SJSA1 (cell line): ENCODE measurements at places on chromosomes 2 and 18. TPM values are rescaled to one million over a fixed set of nuclear protein-coding genes. Genes with fewer than 3 reads are reported as not detected.

Gene MYO7B
- total RNA-seq: 1.2 and 1.8 TPM in 2 replicates

GRCh38 chr18:60668583-60668982, 296.0 kb upstream of the MC4R start:
- H3K4me3 ChIP-seq: no peak overlapping the region
- no peak overlapping the region for H3K27ac ChIP-seq
- no peaks in the 10 kb centered on the region for H3K27me3 ChIP-seq
- no peak for DNase-seq
- H3K36me3 ChIP-seq: no peaks in the 10 kb centered on the region
- H3K4me1 ChIP-seq: no peaks in the 10 kb centered on the region

Gene VAMP5
- total RNA-seq: 37.0 and 47.5 TPM in 2 replicates

DNA sequence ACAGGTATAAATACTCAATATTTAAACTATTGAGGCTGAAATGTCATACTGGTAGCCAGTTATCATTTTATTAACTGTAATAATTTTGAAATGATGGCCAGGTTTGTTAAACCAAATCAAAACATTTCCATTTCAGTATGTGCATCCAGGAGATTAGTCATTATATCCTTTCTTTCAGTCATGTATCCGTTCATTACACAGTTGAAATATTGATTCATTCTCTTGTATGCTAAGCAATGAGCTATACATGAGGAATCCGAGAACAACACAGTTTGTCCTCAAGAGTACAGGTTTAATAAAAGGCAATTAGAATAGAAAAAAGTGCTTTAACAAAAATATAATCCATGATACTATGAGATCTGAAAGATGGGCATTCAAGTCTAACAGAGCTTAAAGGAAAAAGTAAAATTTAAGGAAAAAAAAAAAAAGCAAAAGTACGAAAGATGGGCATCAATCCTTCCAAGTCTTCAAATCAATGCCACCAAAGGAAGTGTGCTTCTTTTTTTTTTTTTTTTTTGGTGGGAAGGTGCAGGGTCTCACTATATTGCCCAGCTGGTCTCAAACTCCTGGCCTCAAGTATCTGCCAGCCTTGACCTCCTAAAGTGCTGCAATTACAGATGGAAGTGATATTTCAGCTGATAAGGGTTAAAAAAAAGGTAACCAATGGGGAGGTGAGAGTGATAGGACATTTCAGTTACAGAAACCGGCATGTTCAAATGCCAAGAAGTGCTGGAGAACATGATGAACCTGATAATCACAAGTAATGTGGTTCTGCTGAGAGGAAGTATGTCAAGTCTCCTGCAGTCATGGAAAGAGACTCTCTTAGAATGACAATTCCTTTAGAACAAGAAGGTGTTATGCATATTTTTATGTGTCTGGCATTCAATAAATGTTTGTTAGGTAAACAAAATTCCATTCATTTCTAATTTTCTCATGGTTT, 35.8 kb downstream of the PUM2 start:
- H3K27me3 ChIP-seq: no peaks in the 10 kb centered on the region
- DNase-seq: no peak
- H3K4me1 ChIP-seq: no peaks in the 10 kb centered on the region
- H3K27ac ChIP-seq: no peak overlapping the region
- peaks cover 80% of the 10 kb centered on the region for H3K36me3 ChIP-seq
- H3K4me3 ChIP-seq: no peak overlapping the region

Gene GPR75
- total RNA-seq: 1.5 and 2.3 TPM in 2 replicates

- H3K4me3 ChIP-seq: no peak overlapping the region
- H3K36me3 ChIP-seq: no peaks in the 10 kb centered on the region
- DNase-seq: no peak
- no peaks in the 10 kb centered on the region for H3K4me1 ChIP-seq
Observed at GRCh38 chr2:64447317-64448040, 6.5 kb upstream of the LGALSL start.

- H3K27ac ChIP-seq: no peak overlapping the region
- no peaks in the 10 kb centered on the region for H3K36me3 ChIP-seq
- no peak overlapping the region for H3K4me3 ChIP-seq
- peaks cover 19% of the 10 kb centered on the region for H3K27me3 ChIP-seq
- no peaks in the 10 kb centered on the region for H3K4me1 ChIP-seq
Observed at GRCh38 chr2:70753902-70754301, 14.1 kb downstream of the ADD2 start.

DNA sequence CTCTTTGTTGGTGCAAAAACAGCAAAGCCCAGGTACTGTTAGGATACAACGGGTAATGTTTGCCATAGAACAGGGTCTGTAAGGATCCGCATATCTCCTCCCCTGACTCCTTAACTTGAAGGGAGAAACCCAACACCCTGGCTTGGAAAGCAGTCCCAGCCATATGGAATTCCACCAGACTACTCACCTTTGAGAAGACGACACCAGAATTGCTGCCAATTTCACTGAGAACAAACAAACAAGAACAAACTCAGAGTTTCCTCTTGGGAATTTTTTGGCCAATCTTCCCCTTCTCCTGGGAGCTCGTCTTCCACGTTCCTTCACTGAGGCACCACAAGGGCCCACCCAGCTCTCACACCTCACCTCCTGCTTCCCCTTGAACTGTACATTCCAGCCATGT, 29.2 kb downstream of the CAPN14 start:
- H3K4me3 ChIP-seq: no peak overlapping the region
- H3K36me3 ChIP-seq: no peaks in the 10 kb centered on the region
- H3K27me3 ChIP-seq: peaks cover 15% of the 10 kb centered on the region
- no peak overlapping the region for H3K27ac ChIP-seq
- no peak for DNase-seq

- H3K36me3 ChIP-seq: no peaks in the 10 kb centered on the region
- no peak overlapping the region for H3K4me3 ChIP-seq
- H3K4me1 ChIP-seq: peaks cover 56% of the 10 kb centered on the region
- no peak overlapping the region for H3K27ac ChIP-seq
- no peak for DNase-seq
- H3K27me3 ChIP-seq: no peaks in the 10 kb centered on the region
Observed at GRCh38 chr2:186540941-186541340, 48.9 kb upstream of the ITGAV start.

Gene TRAF3IP1
- 6.9 and 12.7 TPM in 2 replicates for total RNA-seq

GRCh38 chr18:79577451-79578395, 101.9 kb upstream of the CTDP1 start:
- peaks cover 27% of the 10 kb centered on the region for H3K4me1 ChIP-seq
- no peak overlapping the region for H3K27ac ChIP-seq
- peaks cover 11% of the 10 kb centered on the region for H3K36me3 ChIP-seq
- DNase-seq: peak; percentile 32

Gene THUMPD2
- total RNA-seq: 16.1 TPM in 2 replicates

DNA sequence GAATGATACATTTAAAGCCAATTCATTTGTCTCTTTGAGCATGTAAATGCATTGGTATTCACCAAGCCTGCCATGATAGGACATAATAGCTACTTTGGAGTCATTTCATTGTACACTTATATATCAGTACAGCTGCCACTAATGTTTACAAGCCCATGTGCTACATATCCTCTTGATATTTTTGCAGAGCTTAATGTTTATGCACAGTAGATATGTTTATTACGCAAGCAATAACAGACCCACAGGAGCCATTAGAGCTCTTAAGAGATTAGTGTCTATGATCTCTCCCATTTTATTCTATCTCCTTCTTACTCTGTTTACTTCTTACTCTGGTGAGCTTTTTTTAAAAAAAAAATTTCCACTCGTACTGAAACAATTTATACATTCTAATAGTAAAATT, 1132.1 kb upstream of the ZEB2 start:
- no peaks in the 10 kb centered on the region for H3K36me3 ChIP-seq
- no peaks in the 10 kb centered on the region for H3K27me3 ChIP-seq
- H3K27ac ChIP-seq: no peak overlapping the region

GRCh38 chr2:230952226-230952956, 27.3 kb upstream of the GPR55 start:
- DNase-seq: no peak
- no peaks in the 10 kb centered on the region for H3K27me3 ChIP-seq
- H3K4me3 ChIP-seq: no peak overlapping the region
- no peaks in the 10 kb centered on the region for H3K36me3 ChIP-seq

DNA sequence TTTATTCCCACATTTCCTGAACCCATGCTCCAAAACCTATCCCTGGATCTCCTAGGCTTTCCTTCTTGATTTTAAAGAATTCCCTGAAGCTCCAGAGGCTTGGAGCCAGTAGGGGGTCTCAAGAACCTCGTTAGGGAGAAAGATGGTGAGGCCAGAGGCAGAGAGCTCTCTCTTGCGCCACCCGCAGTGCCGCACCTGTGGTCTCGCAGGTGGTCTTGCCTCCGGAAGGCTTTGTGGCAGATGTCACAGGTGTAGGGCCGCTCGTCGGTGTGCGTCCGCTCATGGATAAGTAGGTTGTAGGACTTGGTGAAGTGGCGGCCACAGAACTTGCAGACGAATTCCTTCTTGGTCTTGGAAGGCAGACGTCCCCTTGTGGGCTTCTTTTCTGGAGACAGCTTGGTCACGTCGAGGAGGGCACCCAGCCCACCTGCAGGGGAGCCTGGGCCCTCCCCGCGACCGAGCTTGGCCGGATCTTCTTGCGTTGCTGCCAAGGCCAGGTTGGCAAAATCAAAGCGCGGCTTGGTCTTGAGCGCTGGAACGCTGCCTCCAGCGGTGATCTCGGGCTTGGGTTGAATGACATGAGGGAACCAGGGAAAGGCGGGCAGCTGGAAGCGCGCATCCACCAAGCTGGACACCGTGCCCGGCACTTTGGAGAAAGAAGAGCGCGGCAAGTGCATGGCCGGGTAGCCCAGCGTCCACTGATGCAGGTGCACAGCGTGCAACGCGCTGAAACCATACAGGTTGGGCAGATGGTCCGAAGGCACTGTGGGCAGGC, 5.3 kb downstream of the OSR1 start:
- H3K27me3 ChIP-seq: no peaks in the 10 kb centered on the region
- H3K27ac ChIP-seq: no peak overlapping the region
- H3K4me1 ChIP-seq: peaks cover 5% of the 10 kb centered on the region; the same call in 1 of the 2 replicates
- H3K4me3 ChIP-seq: no peak overlapping the region
- H3K36me3 ChIP-seq: no peaks in the 10 kb centered on the region

GRCh38 chr2:96098900-96099590, 17.3 kb downstream of the ADRA2B start:
- DNase-seq: peak; percentile 25
- no peaks in the 10 kb centered on the region for H3K4me1 ChIP-seq
- no peak overlapping the region for H3K4me3 ChIP-seq
- peaks cover 7% of the 10 kb centered on the region; the same call in 1 of the 2 replicates for H3K27me3 ChIP-seq
- no peak overlapping the region for H3K27ac ChIP-seq

- H3K4me1 ChIP-seq: peaks cover 21% of the 10 kb centered on the region
- H3K27me3 ChIP-seq: no peaks in the 10 kb centered on the region
- DNase-seq: peak; percentile 87
- H3K36me3 ChIP-seq: peaks cover 51% of the 10 kb centered on the region
Observed at GRCh38 chr2:42342061-42342794, 18.8 kb downstream of the COX7A2L start.

Gene NEU2
- total RNA-seq: not detected in 2 replicates

- no peaks in the 10 kb centered on the region for H3K36me3 ChIP-seq
- H3K4me3 ChIP-seq: no peak overlapping the region
- no peaks in the 10 kb centered on the region for H3K4me1 ChIP-seq
- H3K27ac ChIP-seq: no peak overlapping the region
- no peaks in the 10 kb centered on the region for H3K27me3 ChIP-seq
Observed at GRCh38 chr2:14256890-14257289, 375.6 kb upstream of the LRATD1 start.

GRCh38 chr2:68357605-68358337, 7.3 kb upstream of the PLEK start:
- no peaks in the 10 kb centered on the region for H3K4me1 ChIP-seq
- no peak for DNase-seq
- H3K4me3 ChIP-seq: no peak overlapping the region
- no peaks in the 10 kb centered on the region for H3K36me3 ChIP-seq
- no peaks in the 10 kb centered on the region for H3K27me3 ChIP-seq

DNA sequence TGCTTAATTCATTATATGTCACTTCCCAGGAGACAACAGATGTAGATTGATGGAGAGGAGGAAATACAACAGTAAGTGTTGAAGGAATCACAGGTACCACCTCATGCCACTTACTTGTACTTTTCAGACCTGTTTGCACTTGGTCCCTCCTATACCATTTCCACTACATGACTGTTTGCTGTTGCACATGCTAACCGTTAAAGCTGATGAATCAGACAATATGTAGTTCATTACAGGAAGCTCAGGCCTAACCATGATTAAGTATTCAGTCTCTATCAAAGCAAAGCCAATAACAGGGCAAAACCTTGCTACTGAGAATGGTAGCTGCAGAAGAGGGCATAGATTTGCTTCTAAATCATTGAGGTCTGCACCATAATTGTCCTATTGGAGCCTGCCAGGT, 30.2 kb upstream of the GRP start:
- H3K4me1 ChIP-seq: no peaks in the 10 kb centered on the region
- no peak overlapping the region for H3K27ac ChIP-seq
- peaks cover 16% of the 10 kb centered on the region for H3K27me3 ChIP-seq
- H3K4me3 ChIP-seq: no peak overlapping the region
- no peaks in the 10 kb centered on the region for H3K36me3 ChIP-seq
- no peak for DNase-seq

- no peak for DNase-seq
- H3K4me1 ChIP-seq: no peaks in the 10 kb centered on the region
- H3K27ac ChIP-seq: no peak overlapping the region
- no peaks in the 10 kb centered on the region for H3K36me3 ChIP-seq
Observed at GRCh38 chr2:206361407-206362045, 81.8 kb upstream of the ADAM23 start.

DNA sequence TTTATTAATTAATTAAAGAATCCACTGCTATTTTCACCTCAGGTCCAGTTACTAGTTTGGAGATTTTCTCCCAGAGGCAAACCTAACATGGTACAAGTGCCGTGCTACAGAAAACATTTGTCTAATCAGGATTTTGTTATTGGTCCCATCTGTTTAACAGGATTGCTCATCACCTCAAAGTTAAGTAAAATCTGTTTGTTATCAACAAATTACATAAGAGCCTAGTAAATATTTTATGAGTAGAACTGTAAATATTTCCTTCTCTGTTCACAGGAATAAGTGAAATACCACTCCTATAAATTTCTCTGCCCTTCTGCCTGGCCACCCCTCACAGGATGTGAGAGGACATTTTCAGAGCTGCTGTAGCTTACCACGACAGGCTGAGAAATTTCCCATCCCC, 200.2 kb downstream of the RAD51AP2 start:
- no peaks in the 10 kb centered on the region for H3K4me1 ChIP-seq
- H3K27ac ChIP-seq: no peak overlapping the region
- no peak overlapping the region for H3K4me3 ChIP-seq
- H3K27me3 ChIP-seq: no peaks in the 10 kb centered on the region
- DNase-seq: no peak
- no peaks in the 10 kb centered on the region for H3K36me3 ChIP-seq

GRCh38 chr18:56038171-56039030, 450.4 kb upstream of the TCF4 start:
- no peaks in the 10 kb centered on the region for H3K36me3 ChIP-seq
- no peaks in the 10 kb centered on the region for H3K27me3 ChIP-seq
- H3K4me3 ChIP-seq: no peak overlapping the region
- no peak overlapping the region for H3K27ac ChIP-seq
- DNase-seq: no peak

Gene ZFP36L2
- total RNA-seq: 1.9 and 4.0 TPM in 2 replicates

GRCh38 chr18:34758378-34758948, 48.4 kb downstream of the DTNA start:
- H3K4me3 ChIP-seq: no peak overlapping the region
- H3K36me3 ChIP-seq: no peaks in the 10 kb centered on the region
- no peak for DNase-seq
- H3K4me1 ChIP-seq: no peaks in the 10 kb centered on the region
- H3K27me3 ChIP-seq: no peaks in the 10 kb centered on the region

Gene COL6A3
- 160 and 243 TPM in 2 replicates for total RNA-seq

Gene SERPINB13
- not detected in 2 replicates for total RNA-seq
